ENCODE measurements at places on chromosomes 7 and 10.

DNA sequence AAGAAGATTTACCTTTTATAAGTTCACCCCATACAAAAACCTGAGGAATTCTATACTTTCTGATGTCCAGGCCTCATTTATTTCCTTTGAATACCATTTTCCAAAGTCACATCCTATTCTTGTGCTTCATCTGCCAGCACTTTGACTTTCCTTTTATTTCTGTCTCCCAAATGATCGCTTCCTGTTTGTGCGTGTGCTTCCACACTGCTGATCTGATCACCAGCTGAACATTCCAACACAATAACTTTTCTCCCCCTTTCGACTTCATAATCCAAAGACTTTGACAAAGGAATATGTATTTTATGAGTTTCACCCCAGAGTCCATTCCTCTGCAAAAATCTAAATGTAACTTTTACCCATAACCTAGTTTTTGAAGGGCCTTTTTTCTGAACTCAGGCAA lies 3.1 kb downstream of the ELAPOR2 start:
- DNase-seq = no peak

DNA sequence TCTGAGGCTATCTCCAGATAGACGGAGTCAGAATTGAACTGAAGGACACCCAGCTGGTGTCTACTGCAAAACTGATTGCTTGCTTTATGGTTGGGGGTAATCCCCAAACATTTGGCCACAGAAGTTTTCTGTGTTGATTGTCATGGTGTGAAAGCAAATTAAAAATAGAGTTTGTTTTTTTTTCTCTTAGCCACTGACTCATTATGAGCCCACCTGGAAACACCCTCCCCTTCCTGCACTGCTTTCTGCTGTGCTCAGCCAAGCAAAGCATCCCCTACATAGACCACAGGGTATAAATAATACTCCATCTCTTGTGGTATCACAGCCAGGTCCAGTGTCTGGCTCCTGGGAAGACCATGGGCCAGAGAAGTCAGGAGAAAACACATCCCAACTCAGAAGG lies 6.5 kb upstream of the VWC2 start:
- DNase-seq = no peak

DNA sequence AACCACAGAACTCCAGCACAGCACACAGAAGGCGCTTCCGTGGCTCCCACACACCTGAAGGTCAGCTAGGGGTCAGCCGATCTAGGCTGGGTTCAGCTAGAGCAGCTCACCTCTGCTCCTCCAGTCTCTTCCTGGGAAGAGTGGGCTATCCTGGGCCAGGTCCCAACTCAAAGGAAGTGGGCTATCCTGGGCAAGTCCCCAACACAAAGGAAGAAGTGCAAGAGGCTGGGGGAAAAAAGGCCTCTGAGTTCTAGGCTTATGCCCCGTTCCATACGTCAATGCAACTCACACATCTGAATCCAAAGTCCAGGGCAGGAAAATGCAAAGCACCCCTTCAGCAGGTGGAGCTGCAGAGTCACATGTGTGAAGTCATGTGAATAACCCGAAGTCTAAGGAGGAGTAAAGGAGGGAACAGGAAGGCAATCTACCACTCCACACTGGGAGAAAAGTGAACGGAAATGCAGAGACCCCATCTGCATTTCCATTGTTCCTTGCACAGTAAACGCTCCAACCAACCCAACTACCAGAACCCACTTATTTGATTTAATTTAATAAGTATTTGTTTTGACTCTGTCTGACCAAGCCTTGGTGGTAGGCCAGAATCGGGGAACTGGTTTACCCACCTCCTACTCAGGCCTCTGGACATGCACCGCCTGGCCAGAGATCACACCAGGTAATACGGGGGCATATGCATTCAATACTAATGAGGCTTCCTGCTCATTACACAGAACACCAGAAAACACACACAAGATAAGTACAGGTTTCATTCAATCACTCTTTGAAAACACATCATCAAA lies 95.5 kb upstream of the RNF32 start:
- DNase-seq = no peak

DNA sequence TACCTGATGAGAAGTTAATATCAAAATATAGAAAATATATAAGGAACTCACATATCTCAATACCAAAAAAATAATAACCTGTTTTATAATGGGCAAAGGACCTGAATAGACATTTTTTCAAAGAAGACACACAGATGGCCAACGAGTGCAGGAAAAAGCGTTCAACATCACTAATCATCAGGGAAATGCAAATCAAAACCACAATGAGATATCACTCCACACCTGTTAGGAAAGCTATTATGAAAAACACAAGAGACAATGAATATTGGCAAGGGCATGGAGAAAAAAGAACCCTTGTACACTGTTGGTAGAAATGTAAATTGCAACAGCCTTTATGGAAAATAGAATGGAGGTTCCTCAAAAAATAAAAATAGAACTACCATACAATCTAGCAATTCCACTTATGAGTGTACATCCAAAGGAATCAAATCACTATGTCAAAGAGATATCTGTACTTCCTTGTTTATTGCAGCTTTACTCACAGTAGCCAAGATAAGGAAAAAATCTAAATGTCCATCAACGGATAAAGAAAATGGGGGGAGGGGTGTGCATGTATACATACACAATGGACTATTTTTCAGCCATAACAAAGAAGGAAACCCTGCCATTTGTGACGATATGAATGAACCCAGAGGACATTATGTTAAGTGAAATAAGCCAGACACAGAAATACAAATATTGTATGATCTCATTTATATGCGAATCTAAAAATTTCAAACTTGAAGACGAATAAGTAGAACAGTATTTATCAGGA lies 3.6 kb upstream of the ALOX5 start:
- no peak for DNase-seq

DNA sequence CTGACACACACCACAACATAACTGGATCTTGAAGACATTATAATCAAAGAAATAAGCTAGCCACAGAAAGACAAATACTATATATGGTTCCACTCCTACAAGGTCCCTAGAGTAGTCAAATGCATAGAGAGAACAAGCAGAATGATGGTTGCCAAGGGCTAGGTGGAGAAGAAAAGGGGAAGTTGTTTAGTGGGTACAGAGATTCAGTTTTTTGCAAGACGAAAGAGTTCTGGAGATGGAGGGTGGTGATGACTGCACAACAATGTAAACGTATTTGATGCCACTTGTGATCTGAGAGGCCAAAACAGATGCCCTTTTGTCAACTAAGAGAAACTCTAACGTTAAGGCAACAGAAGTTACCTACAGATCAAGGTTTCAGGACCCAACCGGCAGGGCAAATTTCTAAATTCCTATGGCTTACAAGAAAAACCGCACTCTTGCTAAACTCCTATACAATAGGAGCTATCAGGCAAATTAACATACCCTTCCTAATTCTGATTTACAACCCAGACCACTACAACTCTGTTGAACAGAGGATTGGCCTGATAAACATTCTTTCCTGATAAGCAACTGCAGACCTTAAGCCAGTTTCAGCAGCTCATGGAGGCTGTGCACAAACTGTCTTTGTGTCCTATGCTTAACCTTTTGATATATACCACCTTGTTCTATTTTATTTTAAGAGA lies 69.0 kb downstream of the FAM107B start:
- DNase-seq = no peak

DNA sequence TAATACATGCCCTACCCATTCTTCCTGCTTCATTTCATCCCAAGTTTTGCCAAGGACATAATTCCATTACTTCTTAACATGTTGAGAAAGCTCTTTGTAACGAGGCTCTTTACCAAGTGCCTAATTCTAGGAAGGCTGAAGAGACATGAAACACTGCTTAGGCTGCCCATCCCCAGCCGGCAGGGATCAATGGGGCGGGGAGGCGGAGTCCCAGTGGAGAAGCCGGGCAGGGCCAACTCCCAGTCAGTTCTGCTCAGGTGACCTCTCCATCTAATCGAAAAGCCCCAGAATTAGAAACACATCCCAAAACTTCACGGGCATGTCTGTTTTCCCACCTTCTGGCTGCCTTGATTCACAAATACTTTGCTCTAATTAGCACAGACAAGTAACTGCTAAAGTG lies 89.5 kb upstream of the LYZL1 start:
- DNase-seq = no peak

GRCh38 chr10:127945948-127946711 lies 39.2 kb downstream of the PTPRE start:
- no peak for DNase-seq

DNA sequence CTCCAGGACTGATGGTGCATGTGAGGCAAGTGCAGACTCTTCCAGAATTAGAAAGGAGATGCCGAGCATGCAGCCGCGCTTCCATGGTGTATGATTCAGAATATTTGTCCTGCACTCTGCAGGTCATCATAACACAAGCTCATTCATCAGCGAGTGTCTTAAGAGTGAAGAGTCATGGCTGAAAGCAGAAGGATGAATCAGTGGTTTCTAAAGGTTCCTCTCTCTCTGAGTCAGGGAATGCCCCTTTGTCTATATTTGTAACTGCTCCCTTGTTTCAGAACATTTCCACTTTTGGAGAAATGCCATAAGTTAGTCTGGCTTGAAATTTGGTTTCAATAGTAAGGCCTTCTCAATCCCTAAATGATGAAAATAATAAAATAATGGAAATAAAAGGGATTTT lies 52.3 kb downstream of the HECW1 start:
- DNase-seq = no peak

- DNase-seq = no peak
Observed at GRCh38 chr10:126924180-126924914, 19.1 kb downstream of the DOCK1 start.

- no peak for DNase-seq
Observed at GRCh38 chr7:95687759-95688343, 84.5 kb upstream of the DYNC1I1 start.

- DNase-seq = no peak
Observed at GRCh38 chr10:7583626-7584025, 83.1 kb downstream of the ITIH5 start.

- no peak for DNase-seq
Observed at GRCh38 chr7:90642978-90643377, 46.9 kb downstream of the CDK14 start.

DNA sequence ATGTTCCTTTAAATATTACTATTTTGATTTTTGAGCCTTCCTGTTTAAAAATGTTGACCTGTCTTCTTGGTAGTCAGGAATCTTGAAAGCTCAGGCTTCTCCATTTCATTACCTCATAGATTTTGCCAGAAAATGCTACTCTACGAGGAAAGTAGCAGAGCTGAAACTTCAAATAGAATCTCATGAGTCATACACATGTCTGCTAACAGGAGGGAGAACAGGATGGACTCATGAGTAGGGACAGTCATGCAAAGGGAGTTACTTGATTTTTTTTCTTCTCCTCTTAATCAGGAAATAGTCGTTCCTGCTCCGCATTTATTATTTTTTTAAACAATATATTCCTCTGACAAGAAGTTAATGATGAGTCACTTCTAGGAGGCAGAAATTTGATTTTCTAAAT lies 37.0 kb upstream of the MINDY3 start:
- DNase-seq = no peak

- DNase-seq = peak; percentile 25
Observed at GRCh38 chr7:4738711-4739527, 36.5 kb upstream of the AP5Z1 start.

GRCh38 chr10:43026039-43026973 lies 50.6 kb upstream of the RET start:
- no peak for DNase-seq

- DNase-seq = no peak
Observed at GRCh38 chr7:101998906-101999240, 181.4 kb downstream of the CUX1 start.

DNA sequence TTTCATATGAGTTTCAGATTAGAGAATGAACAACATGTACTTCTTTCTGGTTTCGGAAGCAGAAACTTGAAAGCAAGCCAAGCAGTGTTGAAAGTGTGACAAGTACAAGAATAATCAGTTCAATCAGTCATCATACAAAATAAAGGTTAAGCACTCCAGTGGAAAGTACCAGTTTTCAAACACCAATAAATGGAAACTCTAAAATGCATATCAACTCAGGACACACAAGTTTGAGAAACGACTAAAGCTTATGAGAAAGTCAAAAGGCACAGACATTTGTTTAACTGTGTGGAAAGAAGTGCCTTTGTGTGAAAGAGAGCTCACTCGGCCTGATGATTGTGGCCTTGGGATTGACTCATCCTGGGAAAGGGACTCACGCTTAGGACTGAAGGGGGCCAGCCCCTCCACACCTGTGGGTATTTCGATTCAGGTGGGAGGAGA lies 60.6 kb upstream of the AKR1C1 start:
- DNase-seq = no peak

DNA sequence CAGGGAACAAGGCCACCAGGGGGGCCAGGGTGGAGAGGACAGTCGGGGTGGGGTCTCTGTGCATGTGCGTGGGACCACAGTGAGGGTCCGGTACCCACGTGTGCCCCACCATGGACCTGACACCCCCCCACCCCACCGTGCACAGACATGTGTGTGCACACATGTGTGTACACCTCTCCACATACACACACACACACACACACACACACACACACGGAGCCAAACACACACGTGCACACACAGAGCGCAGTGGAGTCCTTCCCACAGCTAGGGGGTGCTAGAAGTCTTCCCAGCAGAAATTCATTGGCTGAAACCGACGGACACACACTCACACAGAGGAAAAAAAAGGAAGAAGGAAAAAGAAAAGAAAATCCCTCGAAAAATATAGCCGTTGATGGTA lies 42.8 kb upstream of the GNA12 start:
- peak; percentile 69 for DNase-seq

GRCh38 chr7:43104874-43105520 lies 7.5 kb upstream of the HECW1 start:
- no peak for DNase-seq

DNA sequence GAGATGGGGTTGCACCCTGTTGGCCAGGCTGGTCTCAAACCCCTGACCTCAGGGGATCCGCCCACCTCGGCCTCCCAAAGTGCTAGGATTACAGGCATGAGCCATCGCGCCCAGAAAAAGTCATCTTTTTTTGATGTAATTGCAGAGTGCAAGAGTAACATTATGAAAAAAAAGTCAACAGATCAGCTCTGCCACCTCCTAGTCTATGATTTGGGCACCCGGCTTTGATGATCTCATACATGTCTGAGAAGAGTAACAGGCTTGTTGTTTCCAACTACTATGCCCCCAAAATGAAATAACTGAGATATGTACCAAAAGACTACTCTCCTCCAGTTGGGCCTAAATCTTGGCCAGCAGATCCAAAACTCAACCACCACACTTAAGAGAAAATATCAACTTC lies 40.8 kb downstream of the VOPP1 start:
- no peak for DNase-seq

GRCh38 chr10:92901819-92902251 lies 53.5 kb downstream of the EXOC6 start:
- DNase-seq = peak; percentile 64

- peak; percentile 82 for DNase-seq
Observed at GRCh38 chr7:51162724-51163329, 153.8 kb downstream of the COBL start.

GRCh38 chr7:157408258-157409101 lies 71.7 kb downstream of the DNAJB6 start:
- DNase-seq = no peak

DNA sequence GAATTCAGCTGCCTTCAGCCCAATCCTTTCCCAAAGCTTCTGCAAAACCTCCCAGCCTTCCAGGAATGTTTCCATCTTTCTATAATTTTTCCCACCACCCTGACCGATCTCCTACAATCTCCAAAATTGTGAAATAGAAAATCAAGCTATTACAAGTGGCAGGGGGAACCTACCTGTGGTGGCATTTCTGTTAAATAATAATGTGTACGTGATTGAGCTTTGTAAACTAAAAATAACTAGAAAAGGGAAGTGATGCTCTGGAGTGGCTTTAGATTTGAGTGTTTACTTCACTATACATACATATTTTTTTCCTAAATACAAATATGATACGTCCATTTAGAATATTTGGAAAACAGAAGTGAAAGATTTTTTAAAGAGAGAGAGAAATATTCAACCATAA lies 593.6 kb downstream of the GRM8 start:
- DNase-seq = no peak
